ENCODE measurements at places on chromosomes 7 and 10.

DNA sequence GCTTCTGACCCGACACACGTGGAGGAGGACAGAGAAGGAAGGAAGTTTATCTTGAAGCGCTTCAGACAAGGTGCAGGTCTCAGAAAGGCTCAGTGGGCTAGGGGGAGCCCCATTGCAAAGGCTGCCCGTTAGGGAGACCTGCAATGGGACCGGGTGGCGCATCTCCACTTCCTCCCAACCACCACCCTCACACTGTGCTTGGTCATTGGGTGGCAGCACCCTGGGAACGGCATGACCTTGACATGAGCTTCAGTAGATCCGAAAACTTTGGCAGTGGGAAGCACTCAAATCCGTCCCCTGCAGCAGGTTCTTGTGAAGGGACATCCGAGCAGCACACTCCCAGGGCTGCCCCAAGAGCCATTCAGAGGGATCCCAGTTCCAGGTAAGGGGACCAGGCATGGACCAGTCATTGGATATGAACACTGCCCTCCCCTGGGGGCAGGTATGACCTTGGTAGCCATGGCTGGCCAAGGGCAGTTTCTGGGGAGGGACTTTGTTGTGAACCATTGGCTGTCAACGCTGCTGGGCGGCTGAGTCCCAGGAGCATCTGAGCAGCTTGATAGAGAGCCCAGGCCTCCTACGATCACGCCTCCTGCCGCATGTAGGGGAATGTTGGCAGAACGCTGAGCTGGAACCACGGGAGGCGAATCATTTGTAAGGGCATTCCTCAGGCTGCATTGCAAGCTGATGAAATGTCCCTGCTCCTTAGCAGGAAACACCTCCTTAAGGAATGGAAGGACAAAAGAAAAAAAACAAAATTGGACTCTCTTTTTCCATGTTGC lies 31.7 kb downstream of the GALNTL5 start:
- DNase-seq, result no peak

GRCh38 chr7:135467207-135467711 lies 42.6 kb downstream of the CNOT4 start:
- DNase-seq, result no peak

- DNase-seq, result no peak
Measured at GRCh38 chr7:99363286-99363685, 11.2 kb upstream of the ARPC1B start.

DNA sequence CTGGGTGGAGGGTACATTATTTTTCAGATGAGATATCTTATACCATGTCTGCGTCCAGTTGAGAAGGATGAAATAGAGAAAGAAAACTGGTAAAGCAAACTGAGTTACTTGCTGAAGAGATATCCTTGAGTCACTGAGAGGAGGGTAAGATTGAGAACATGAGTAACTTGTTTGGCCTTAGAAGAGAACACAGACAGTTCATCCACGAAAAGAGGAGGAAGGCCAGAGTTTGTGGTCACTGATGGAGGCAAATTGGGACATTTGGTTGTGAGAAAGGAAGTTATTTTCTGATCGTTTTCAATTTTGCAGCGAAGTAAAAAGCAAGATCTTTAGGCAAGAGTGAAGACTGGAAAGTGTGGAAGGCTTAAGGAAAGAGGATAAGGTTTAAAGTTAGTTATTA lies 15.6 kb downstream of the MBL2 start:
- DNase-seq, result no peak

DNA sequence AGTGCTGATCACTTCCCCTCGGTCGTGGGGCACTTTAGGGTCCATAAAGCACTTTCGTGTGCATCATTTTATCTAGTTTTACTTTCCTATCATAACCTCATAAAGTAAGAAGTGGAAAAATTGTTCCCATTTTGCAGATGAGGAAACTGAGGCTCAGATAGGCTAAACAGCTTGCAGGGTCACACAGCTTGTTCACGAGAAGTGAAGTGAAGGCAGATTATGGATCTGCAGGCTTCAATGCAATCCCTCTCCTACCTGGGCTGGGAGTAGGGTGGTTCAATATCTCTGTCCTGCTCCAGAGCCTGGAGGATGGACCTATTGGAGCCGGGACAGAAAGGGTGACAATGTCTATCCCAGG lies 10.8 kb upstream of the ZNF467 start:
- DNase-seq, result no peak

Data from activated naive CD4-positive, alpha-beta T cell (primary cell).